Activated CD8-positive, alpha-beta memory T cell treated with anti-CD3 and anti-CD28 coated beads for 1 hour (primary cell): ENCODE measurements at places on chromosomes 3 and 15.

GRCh38 chr15:89852342-89852995 is 37.8 kb upstream of the ANPEP start:
- DNase-seq = no peak

DNA sequence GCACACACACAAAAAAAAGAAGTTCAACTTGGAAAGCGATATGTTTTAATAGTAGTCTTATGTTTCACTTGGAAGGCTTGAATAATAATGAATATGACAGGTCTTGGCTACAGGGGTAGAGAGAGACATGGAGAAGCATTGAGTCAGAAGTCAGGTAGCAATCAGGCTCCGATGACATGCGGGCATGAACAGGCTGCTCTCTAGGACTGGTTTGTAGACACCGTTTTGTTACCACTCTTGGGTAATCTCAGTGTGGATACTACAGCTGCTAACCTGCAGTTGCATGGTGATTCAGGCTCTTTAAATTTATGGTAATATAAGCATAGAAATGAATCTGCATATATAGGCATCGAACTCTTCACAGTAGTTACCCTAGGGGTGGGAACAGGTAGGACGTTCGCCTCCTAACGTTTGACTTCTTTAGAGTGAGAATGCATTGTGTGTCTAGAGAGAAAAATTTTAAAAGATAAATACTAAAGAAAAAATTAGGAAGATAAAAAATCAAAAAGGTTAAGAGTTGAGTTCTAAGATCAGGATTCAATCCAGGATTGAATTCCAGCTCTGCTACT is 241.6 kb upstream of the KBTBD8 start:
- no peak for DNase-seq

- no peak for DNase-seq
Observed at GRCh38 chr15:101597360-101597928, 54.7 kb downstream of the TM2D3 start.

DNA sequence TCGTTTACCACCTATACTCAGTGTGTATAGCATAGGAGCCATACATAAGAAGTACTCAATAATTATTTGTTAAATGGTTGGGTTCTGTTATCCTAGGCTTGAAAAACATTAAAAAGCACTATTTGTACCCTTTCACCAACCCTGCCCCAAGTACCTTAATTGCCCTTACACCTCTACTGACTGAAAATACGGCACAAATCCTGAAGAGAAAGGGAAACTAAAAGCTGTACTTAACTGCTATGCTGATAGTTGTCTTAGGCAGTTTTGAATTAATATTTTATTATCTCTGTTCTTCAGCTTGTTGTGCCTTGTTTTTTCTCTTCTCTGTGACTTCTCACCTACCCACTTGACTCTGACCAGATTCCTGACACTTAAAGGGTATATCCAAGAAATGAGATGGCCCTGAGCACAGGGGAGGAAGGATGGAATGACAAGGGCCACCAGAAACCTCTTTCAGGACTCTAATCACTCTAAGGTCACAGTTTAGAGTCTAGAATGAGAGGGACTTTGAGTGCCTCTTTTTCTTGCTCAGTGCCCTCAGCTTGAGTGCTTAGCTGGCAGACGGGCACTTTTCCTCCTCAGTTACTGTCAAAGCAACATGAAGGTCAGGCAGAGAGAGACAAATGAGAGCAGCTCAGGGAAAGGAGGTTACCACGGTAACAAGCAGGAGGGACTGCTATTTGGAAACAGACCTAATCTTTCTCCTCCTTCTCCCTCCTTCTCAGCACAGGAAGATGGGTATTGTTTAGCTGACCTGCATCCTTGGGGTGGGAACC is 136.5 kb downstream of the ZNF609 start:
- no peak for DNase-seq
